ENCODE measurements at places on chromosomes 4 and X.

DNA sequence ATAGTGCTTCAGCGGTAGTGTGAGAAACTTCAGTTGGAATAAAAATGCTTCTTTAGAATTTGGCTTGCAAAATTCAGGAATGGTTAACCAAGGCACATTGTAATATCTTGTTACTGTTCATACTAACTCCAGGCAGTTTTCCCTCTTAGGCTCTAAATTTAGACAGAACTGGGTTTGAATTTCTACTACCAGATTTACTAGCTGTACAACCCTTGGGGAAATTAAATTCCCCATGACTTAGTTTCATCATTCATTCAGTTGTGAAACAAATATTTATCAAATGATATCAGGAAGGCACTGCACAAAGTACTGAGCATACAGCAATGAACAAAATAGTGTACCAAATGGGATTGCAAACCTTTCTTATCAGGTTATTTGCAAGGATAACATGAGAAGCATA lies 135.0 kb upstream of the IL15 start:
- no peak for DNase-seq

GRCh38 chr4:138348055-138348454 lies 105.9 kb upstream of the SLC7A11 start:
- DNase-seq, result no peak

- DNase-seq, result no peak
Observed at GRCh38 chrX:64265265-64265664, 34.9 kb upstream of the ASB12 start.

DNA sequence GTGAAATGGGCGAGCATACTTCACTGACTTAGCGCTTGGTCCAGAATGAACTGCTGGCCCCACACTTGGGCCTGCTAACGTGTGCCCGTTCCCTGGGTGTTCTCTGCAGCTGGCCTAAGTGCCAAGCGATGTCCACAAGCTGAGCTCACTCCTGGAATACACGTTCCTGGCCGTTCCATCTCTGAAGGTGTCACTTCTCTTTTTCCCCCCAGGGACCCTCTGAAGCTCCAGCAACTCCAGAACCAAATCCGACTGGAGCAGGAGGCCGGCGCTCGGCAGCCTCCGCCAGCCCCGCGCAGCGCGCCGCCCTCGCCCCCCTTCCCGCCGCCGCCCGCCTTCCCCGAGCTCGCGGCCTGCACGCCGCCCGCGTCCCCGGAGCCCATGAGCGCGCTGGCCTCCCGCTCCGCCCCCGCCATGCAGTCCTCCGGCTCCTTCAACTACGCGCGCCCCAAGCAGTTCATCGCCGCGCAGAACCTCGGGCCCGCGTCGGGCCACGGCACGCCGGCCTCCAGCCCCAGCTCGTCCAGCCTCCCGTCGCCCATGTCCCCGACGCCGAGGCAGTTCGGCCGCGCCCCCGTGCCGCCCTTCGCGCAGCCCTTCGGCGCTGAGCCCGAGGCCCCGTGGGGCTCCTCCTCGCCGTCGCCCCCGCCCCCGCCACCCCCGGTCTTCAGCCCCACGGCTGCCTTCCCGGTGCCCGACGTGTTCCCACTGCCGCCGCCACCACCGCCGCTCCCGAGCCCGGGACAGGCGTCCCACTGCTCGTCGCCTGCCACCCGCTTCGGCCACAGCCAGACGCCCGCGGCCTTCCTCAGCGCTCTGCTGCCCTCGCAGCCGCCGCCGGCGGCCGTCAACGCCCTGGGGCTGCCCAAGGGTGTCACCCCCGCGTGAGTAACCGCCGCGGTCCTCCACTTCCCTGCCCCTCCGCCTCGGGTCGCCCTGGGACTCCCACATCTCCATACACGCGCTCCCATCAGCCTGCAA lies 132.3 kb downstream of the CBR4 start:
- DNase-seq, result no peak

- DNase-seq, result no peak
Observed at GRCh38 chr4:25098964-25099891, 61.0 kb downstream of the SEPSECS start.

GRCh38 chr4:825063-825970 lies 612 bp downstream of the CPLX1 start:
- peak; percentile 34 for DNase-seq

GRCh38 chr4:87541956-87542709 lies 13.0 kb upstream of the SPARCL1 start:
- DNase-seq, result no peak

DNA sequence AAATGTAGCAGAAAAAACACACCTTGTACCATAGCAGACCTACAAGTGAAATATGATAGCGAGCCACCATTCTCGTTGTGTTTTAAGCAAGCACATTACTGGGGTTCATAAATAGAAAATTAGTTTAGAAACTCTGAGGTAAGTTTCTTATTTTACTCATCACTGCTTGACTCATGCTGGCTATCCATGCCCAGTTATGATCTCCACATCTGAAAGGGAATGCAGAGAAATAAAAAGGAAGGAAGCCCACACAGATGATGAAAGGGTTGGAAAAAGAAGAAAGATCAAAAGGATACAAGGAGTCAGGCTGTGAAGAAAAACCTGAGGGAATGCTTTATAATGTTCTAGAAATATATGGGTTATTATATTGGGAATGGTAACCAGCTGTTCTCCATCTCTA lies 54.5 kb downstream of the CAMK2D start:
- DNase-seq, result no peak

- DNase-seq, result no peak
Observed at GRCh38 chr4:16532240-16532970, 306.1 kb upstream of the TAPT1 start.

DNA sequence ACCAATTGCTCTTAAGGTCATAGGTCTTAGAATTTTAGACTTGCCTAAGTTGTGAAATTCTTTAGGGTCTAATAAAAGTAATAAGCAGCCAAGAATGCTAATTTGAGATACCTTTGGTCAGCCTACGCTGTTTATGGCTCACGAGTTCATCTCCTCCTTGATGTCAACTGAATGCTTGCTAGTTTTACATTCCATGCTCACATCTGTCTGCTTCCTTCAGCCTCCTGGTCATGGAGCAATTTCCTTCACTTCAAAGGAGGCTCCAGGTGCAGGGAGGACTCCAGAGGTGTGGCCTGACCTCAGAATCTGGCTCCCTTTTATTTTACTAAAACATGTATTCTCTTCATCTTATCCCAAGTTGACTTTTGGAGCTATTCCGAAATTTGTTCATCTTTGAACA lies 23.3 kb upstream of the LNX1 start:
- DNase-seq, result no peak

GRCh38 chrX:71143508-71143907 lies 1.1 kb upstream of the NLGN3 start:
- DNase-seq, result no peak

GRCh38 chrX:16718824-16719333 lies 533 bp upstream of the SYAP1 start:
- no peak for DNase-seq

GRCh38 chr4:107956011-107956410 lies 24.7 kb downstream of the CYP2U1 start:
- no peak for DNase-seq

- DNase-seq, result no peak
Observed at GRCh38 chrX:14837155-14837554, 35.7 kb downstream of the FANCB start.

DNA sequence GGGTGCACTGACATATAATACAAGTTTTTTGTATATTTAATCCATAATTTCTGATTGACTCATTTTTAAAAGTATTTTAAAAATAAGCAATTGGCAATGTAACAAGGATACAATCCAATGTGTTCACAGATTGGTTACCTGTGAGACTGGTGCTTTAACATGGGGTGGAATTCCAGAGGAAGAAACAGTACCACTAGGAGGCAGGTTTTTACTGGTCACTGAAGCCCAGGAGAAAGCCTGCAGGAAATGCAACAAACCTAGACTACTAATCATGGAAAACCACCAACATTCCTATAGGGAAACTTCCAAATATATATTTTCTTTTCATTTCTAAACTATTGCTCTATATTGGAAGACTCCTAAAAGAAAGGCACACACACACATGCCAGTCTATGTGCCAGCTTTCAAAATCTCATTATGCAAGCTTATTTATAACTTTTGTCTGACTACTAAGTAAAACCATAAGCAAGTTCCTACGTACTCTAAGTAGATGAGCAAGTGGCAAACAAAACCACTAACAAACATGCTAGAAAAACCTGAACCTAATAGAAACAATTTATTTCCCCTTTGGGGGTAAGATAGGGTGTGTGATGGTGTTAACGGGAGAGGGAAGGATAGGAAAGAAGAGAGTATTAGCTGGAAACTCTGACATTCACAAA lies 19.2 kb downstream of the G3BP2 start:
- peak; percentile 26 for DNase-seq

- peak; percentile 46 for DNase-seq
Observed at GRCh38 chrX:1378306-1378759, 13.6 kb downstream of the SLC25A6 start.

GRCh38 chrX:33149085-33149484 lies 62.3 kb downstream of the DMD start:
- DNase-seq, result no peak

- no peak for DNase-seq
Observed at GRCh38 chrX:110108381-110108821, 105.5 kb downstream of the TMEM164 start.

DNA sequence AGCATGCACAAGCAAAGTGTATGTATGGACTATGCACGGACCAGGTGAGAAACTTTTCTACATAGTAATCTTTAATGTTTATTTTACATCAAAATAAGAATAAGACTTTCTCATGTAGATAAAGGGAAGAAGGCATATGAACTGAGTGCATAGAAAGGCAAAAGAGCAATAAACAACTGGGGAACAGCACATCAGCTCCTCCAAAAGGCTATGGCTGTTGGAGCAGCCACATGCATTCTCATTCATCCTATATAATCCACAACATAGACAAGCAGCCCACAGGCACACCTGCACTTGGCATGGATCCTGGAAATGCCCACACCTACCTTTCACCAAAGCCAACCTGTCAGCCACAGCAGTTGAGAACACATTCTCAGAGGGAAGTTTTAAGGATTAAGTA lies 586.9 kb upstream of the INTU start:
- no peak for DNase-seq

- no peak for DNase-seq
Observed at GRCh38 chr4:26471890-26472289, 18.4 kb downstream of the CCKAR start.

DNA sequence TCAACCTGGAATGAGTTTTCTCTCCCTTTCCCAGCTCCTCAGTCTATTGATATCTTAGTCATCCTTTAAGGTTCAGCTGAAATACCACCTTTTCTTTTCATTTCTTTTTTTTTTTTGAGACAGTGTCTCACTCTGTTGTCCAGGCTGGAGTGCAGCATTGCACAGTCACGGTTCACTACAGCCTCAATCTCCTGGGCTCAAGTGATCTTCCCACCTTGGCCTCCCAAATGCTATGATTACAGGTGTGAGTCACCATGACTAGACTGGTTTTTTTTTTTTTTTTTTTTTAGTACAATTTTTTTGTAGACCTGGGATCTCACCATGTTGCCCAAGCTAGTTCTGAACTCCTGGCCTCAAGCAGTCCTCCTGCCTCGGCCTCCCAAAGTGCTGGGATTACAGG lies 28.9 kb downstream of the AFF1 start:
- DNase-seq, result no peak

Data from CD8-positive, alpha-beta T cell (primary cell).